ENCODE measurements at places on chromosomes 7 and 10.

DNA sequence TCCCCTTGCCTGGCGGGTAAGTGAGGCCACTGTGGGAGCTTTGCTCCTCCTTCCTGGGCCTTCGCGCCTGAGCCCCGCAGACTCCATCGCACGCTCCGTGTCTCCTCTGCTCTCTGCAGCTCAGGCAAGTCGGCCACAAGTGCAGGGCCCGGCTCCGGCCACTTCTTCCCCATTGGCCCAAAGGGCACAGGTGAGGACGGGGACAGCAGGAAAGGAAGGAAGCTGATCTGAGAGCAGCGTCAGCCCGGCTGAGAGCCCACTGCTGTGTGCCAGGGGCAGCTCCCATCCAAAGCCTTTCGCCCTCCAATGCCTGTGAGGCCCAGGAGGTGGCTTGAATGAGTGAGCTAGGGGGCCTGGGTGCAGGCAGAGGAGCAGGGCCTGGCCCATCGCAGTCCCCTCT is 33.7 kb upstream of the RHEB start:
- no peak for DNase-seq

- DNase-seq = no peak
Observed at GRCh38 chr7:41529831-41530230, 173.1 kb downstream of the INHBA start.

DNA sequence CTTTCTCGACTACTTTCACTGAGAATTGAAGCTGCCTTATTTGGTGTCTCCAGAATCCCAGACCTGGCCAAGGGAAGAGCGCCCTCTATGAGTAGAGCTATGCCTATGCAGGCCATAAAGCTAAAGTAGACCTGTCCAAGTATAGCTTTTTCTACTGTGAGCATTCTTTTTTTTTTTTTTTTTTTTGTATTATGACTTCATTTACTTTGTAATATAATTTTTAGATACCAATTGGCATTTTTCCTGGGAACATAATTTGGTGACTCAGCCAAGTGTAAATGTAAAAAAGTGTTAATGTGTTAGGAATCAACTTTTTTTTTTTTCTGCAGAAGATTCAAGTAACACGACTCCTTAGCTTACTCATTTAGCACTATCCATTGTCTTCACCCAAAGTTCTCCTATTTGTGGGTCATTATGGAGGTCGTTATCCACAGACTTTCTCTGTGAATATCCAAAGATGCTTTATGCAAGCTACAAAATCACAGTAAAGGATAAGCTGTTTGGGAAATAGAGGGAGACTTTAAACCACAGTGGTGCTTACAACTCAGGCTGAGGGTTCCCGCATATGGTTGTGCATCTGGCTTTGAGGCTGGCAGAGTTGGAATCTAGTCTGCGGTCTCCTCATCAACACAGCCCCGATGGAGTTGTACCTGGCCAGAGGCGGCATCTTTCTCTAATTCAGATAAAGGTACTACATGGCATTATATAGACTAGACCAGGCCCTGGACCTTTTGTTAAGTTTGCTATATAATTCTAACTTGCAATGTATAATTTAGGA is 1040.2 kb upstream of the SORCS1 start:
- DNase-seq = peak; percentile 51

GRCh38 chr10:18334116-18334867 is 194.1 kb downstream of the CACNB2 start:
- DNase-seq = no peak

DNA sequence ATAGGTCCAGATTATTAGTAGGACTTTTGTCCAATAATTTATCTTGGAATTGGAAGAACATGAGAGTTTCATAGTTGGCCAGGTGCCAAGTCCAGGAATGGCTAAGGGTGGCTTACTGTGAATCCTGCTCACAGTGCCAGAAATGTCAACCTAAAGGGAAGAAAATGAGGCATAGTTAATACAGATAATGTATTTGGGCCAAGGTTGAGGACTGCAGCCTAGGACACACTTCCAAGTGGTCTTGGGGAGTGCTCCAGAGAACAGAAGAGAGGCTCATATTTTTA is 78.2 kb downstream of the MAPK8 start:
- no peak for DNase-seq

DNA sequence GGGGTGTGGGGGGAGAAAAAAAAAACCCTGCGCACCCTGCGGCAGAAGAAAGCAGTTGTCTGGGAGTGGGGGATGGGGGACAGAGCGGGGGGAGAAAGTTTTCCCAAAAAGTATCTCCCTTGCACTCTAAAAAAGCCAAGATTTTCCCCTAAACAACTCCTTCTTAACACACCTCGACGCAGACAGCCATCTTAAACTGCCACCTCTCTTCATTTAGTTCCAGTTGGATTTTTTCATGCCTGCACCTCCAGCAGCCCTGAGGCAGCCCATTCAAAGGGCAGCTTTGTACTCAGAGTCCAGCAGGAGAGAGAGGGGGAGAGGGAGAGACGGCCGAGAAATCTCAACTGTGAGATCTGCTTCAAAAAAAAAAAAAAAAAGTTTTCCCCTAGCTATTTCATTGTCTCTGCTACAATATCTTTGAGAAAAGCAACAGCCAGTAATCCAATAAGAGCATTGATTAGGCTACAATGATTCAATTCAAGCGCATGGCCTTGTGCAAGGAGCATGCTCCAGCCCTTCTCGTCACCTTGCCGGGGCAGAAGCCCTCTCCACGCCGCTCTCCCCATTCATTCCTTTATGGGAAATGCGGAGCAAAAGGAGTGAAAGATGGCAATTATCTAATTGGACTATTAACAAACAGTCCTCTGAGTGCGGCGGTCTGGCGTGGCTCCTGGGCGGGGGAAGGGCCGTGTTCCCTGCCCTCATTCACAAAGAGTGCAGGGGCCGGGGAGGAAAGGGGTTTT is 939 bp upstream of the VAX1 start:
- no peak for DNase-seq

Data from MM.1S (cell line).